ENCODE measurements at places on chromosomes 5 and 9.
A peak's percentile ranks its signal among the peaks of the same experiment; 100 is the strongest.

GRCh38 chr9:34664281-34665066 is 2.0 kb upstream of the CCL27 start:
- peak; percentile 56 for DNase-seq

DNA sequence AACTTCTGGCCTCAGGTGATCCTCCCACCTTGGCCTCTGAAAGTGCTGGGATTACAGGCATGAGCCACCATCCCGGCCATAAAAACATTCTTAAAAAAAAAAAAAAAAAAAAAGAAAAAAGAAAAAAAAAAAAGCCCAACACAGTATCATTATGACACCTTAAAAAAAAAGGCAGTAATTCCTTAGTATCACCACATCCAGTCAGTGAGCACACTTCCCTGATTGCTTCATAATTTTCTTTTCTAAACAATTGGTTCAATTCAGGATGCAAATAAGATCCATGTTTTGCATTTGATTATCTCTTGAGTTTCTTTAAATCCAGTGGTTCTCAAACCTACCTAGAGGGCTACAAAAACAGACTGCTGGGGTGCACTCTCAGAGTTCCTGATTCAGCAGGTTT is 182.5 kb downstream of the CDK5RAP2 start:
- DNase-seq = peak; percentile 47

GRCh38 chr5:90226433-90227099 is 183.0 kb downstream of the CETN3 start:
- DNase-seq = no peak

- DNase-seq = no peak
These were observed 148.7 kb downstream of the LURAP1L start for GRCh38 chr9:12923468-12924009.
